Activated T-cell treated with anti-CD3 and anti-CD28 coated beads, Interleukin-2, amount 50 U/mL, for 48 hours (primary cell): ENCODE measurements at places on chromosomes 1 and 21.

GRCh38 chr1:208336137-208336518 is 91.9 kb upstream of the PLXNA2 start:
- DNase-seq = no peak

- no peak for DNase-seq
Observed at GRCh38 chr1:209356976-209357377, 226.5 kb upstream of the CAMK1G start.

GRCh38 chr1:67053535-67053784 is 488 bp downstream of the SLC35D1 start:
- no peak for DNase-seq

GRCh38 chr1:115056395-115056798 is 26.8 kb downstream of the TSHB start:
- no peak for DNase-seq

DNA sequence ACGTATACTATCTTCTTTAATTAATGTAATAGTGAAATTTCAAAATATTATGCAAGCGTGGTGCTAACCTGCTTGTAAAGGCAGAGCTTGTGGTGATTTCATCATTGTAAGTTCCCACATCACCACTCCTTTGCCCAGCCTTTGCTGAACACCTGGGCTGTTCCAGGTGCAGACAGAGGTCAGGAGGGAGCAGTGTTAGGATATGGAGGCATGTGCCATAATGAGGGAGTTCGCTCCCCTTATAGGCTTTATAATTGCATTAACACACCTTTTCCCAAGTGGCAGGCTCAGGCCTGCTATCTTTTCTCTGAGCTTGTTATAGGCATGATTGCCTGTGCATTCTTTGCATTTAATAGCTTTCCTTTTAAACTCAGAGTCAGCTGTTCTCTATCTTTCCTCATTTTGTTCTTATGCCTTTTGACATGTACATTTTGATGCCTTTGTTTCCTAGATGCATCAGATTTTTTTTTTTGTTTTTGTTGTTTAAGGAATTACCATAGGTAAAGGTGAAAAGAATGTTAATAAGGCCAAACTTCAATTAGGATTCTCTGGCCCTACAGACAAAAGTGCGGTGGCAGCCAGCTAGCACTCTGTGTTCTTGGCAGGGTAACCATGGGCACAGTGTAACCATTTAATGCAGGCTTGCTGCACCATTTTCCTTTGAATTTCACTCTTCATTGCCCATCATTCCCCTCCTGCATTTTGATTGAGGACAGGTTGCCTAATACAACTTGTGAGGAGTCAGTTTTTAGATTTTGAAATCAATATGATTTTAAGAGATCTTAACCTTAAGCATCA is 12.6 kb downstream of the NPL start:
- no peak for DNase-seq

GRCh38 chr1:112457955-112458354 is 50.8 kb upstream of the WNT2B start:
- no peak for DNase-seq
